HFFc6 (cell line): ENCODE measurements at places on chromosomes 1 and 21. TPM values are rescaled to one million over a fixed set of nuclear protein-coding genes. Genes with fewer than 3 reads are reported as not detected.
A peak's percentile ranks its signal among the peaks of the same experiment; 100 is the strongest.

GRCh38 chr21:40457741-40458140, 389.2 kb downstream of the DSCAM start:
- no peak for DNase-seq

DNA sequence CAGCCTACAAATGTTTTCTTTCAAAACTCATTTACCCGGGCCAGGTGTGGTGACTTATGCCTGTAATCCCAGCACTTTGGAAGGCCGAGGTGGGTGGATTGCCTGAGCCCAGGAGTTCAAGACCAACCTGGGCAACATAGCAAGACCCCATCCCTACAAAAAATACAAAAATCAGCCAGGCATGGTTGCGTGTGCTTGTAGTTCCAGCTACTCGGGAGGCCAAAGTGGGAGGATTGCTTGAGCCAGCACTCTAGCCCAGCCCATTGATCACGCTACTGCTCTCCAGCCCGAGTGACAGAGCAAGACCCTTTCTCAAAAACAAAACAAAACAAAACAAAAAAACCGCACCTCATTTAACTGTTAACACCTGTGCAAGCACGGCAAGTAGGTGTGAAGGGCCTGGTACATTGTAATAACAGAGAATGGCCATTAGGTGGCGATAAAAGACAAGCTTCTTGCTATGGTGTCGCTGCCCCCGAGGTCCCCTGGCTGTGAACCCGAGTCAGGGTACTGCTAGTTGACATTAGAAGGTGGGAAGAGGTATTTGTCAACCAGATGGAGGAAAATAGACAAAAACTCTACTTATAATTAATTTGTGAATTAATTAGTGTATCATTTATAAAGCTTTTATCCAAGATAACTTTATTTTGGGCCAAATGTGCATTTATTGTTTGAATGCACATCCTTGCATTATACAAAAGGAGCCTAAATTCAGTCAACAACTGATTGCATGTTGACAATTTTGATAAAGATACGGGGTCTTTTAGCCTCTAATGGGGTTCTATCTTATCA, 66.5 kb downstream of the SH3BGR start:
- peak; percentile 15 for DNase-seq

DNA sequence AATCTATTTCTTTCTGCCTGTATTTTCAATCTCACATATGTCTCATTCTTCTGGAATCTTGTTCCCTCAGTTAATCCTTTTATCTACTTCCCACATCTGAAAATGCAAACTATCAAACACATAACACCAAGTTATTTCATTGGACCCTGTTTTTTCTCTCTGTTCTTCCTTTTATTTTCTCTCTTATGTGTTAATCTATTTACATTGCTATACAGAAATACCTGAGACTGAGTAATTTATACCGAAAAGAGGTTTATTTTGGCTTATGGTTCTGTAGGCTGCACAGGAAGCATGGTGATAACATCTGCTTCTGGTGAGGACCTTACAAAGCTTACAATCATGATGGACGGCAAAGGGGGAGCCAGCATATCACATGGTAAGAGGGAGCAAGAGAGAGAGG, 247.6 kb downstream of the TGFB2 start:
- peak; percentile 48 for DNase-seq

DNA sequence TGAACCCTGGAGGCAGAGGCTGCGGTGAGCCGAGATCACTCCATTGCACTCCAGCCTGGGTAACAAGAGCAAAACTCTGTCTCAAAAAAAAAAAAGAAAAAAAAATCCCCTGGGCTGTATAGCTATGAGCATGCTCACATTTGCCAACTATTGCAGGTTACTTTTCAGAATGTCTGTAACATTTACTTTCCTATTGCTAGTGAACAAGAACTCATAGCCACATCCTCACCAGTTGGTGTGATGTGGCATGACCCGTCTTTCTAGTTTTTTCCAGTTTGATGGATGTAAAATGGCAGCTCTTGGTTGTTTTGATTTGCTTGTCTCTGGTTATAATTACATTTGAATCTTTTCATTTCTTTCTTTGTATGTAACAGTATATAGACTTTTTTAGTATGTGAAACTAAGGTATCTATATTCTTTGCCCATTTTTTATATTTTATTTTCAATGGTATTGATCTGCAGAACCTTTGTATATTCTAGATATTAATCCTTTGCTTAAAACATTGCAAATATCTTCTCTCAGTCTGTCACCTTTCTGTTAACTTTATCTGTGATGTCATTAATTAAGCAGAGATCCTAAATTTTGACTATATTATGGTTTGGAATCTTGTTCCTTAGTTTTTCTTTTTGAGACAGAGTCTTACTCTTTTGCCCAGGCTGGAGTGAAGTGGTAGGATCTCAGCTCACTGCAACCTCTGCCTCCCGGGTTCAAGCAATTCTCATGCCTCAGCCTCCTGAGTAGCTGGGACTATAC, 11.6 kb downstream of the MED18 start:
- DNase-seq, result no peak

- peak; percentile 20 for DNase-seq
Observed at GRCh38 chr1:185934476-185935189, 200.4 kb downstream of the HMCN1 start.

DNA sequence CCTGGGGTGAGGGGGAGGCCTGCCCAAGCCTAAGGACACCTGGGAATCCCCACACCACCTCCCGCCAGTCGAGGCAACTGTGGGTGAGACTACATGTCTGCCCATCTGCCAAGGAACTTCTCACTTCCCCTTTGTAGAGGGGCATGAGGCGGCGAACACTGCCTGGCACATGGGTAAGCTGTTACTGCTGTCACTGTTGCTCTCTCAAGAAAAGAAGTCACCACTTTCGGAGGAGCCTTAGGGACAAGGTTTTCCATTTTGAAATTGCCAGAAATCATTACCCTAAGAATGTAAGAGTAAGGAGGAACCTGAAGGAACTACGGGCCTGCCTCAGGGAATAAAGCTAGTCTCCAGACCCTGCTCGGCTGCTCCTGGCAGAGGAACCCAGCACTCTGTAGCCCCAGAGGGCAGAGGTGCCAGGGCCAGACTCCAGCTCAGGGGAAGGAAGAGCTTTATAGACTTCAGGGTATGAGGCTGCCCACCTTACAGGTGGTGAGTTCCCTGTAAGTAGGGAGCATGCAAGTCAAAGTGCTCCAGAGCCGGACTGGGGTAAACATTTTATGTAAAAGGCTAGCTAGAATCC, 23.3 kb downstream of the SLC2A1 start:
- DNase-seq, result no peak

The PTCH2 gene
- total RNA-seq, result 0.27 to 0.60 TPM (median 0.54 TPM) in 3 replicates

DNA sequence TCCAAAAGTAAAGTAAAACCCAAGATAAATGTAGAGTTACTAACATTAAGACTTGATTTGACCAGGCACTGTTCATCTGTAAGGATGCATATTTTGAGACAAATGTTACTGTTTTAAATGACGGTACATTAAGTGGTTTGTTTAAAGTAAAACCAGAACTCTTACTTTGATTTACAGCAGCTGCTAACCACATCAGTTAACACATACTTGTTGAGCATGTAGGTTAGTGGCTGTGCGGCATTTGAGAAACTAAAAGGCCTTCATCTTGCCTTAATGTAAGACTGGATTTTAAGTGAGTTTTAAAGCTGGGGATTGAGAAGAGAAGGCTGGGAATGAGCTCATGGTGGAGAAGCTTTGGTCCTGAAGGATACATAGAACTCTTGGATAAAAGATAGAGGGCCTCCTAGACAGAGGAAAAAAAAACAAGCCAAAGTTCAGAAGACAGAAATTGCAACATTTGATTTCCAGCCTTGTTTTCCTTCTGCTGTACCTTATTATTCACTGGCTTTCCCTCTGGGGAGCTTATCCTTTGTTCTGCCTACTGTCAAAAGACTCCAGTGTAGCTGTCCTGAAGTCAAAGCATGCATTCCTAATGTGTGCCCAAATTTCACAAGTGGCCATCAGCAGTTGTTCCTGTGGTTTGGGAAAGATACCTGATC, 66.6 kb downstream of the MTR start:
- no peak for DNase-seq

The SLC44A5 gene
- total RNA-seq, result not detected in 2 replicates

- no peak for DNase-seq
Observed at GRCh38 chr1:205442051-205442725, 13.7 kb downstream of the BLACAT1 start.

- DNase-seq, result no peak
Observed at GRCh38 chr1:118429856-118430255, 244.8 kb upstream of the SPAG17 start.

GRCh38 chr1:156281693-156282478, 739 bp downstream of the SMG5 start:
- no peak for DNase-seq

DNA sequence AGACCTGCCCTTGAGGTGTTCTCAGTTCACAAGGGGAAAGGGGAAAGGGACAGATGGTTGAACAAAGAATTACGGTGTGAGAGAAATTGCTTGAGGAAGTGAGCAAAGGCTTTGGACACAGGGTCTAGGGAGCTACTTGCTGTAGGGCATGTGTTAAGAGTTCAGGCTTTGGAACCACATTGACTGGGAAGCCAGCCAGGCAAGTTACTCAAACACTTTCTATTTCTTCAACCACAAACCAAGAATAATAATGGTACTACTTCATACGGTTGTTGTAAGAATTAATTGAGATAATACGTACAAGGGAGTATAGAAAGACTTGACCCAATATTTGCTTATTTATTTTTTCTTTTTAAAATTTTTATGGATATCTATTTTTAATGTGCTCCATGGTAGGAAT, 26.6 kb downstream of the AK4 start:
- DNase-seq, result peak; percentile 83

DNA sequence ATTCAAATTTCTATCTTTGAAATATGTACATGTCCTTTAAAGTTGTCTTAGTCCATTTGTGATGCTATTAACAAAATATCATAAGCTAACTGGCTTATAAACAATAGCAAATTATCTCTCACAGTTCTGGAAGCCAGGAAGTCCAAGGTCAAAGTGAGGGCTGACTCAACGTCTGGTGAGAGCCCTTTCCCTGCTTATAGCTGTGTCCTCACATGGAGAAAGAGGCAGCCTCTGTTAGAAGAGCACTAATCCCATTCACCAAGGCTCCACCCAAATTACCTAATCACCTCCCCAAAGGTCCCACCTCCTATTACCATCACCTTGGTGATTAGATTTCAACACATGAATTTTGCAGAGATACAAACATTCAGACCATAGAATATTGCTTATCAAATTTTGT, 450.1 kb upstream of the BEND5 start:
- DNase-seq, result no peak

- no peak for DNase-seq
Observed at GRCh38 chr1:112399456-112399855, 3.4 kb downstream of the CTTNBP2NL start.

- DNase-seq, result peak; percentile 74
Observed at GRCh38 chr1:923131-923990, at the start of gene SAMD11. SAMD11 (plus strand) TSS chr1:923923; CDS start chr1:924432, 509 bp downstream.

The ZNF593OS gene
- not detected in 3 replicates for total RNA-seq

DNA sequence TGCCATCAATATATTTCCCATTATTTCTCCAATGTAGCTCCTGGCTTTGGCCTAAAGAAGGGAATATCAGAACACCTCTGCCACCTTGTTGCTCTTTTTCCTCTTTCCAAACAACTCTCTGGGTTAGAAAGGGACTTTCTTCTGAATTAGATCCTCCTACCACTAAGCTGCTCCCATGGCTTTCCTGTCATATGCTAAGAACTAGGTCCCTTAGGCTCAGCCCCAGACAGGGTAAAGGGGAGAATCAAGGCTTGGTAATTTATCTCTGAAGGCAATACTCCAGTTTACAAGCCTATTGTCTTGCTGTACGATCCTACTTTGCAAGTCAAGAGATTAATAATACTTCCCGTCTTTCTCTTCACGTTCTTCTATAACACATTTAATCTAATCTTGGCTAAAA, 373.2 kb upstream of the DAB1 start:
- DNase-seq, result no peak

- DNase-seq, result no peak
Observed at GRCh38 chr1:70360321-70360720, 5.8 kb upstream of the ANKRD13C start.

The SAMD13 gene
- total RNA-seq, result 0.63 to 0.66 TPM in 2 of 3 replicates, not detected in the other

DNA sequence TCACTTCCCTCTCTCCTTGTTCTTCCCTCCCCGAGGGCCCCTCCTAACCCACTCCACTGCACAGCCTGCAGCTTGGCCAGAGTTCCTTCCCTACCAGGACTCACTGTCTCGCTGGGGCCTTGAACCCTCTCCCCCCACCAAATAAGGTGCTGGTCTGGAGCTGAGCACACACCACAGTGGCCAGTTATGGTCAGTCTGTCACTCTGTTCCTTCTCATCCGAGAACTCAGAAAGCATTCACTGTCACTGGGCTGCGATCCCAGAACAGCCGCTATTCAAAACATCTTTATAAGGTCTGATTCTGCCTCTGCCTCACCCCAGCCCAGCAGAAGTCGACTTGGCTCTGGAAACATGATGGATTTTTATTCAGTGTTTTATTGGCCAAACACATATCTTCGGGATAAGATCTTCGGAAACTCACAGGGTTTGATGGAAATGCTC, 19.8 kb upstream of the LBR start:
- DNase-seq, result peak; percentile 18

GRCh38 chr21:34967509-34968289, 81.4 kb downstream of the RUNX1 start:
- DNase-seq, result peak; percentile 43

The S100A9 gene
- total RNA-seq, result not detected in 3 replicates

DNA sequence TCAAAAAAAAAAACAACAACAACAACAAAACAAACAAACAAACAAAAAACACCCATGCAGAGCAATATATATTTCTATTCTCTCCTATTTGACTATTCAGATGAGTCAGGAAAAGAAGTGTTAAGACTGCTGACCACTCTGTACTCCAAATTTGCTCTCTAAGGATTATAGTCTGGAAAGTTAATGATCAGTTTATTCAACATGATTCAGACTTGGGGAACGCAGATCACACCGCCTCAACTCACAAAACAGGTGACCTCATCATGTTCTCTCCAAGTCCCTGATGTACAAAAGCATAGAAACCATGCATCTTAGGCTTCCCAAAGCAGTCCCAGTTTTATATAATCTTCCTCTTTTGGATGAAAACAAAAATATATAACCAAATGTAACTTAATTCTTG, 51.9 kb upstream of the PRRC2C start:
- no peak for DNase-seq

DNA sequence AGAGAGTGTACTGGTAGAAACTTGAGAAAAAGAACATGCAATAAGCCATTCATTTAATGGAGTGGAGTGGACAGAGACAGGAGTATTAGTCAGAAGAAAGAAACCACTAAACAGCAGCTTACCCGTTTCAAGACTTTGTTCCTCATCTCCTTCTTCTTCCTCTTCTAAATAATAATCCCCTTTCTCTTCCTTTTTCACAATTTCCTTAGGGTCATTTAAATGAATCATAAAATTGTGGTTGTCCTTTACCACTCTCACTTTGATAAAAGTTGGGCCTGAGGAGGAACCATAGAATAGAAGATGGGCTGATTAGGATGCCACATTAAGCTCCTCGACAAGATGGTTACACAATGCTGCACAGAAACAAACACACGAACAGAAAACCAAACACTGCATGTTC, 109.6 kb downstream of the WDR3 start:
- no peak for DNase-seq

GRCh38 chr21:29130270-29130969, at the start of gene MAP3K7CL:
MAP3K7CL (plus strand) TSS chr21:29130644; CDS start chr21:29133345, 2,701 bp downstream.
- DNase-seq, result peak; percentile 100

The C1orf21 gene
- total RNA-seq, result 4.3 to 8.6 TPM (median 5.4 TPM) in 3 replicates

- no peak for DNase-seq
Observed at GRCh38 chr1:206058927-206059292, 5.9 kb downstream of the RHEX start.
